ENCODE measurements at places on chromosomes 3 and 15. TPM values are rescaled to one million over a fixed set of nuclear protein-coding genes. Genes with fewer than 3 reads are reported as not detected.

Gene EFCC1
- 0.18 TPM for total RNA-seq

Gene SLC15A2
- total RNA-seq, result 0.75 TPM

Gene CYB561D2
- total RNA-seq, result 18.0 TPM

Gene SLC7A14
- total RNA-seq, result 1.6 TPM

Gene LRRC31
- total RNA-seq, result not detected

Gene SNURF
- total RNA-seq, result 74.3 TPM

Gene FANCD2OS
- not detected for total RNA-seq

Gene SMC4
- total RNA-seq, result 60.0 TPM

Gene CASR
- not detected for total RNA-seq

Gene THPO
- total RNA-seq, result not detected

Gene ISLR
- not detected for total RNA-seq

Gene KBTBD13
- not detected for total RNA-seq

Gene CHRM5
- total RNA-seq, result under 0.01 TPM

Gene TLE3
- 38.7 TPM for total RNA-seq

Gene SLC22A14
- total RNA-seq, result 0.09 TPM

Gene FAM81A
- under 0.01 TPM for total RNA-seq

Gene FOXB1
- not detected for total RNA-seq

Gene DISP2
- 0.18 TPM for total RNA-seq

Gene TNFAIP8L3
- total RNA-seq, result 29.9 TPM

Gene PPP4R2
- 66.3 TPM for total RNA-seq

Gene PDCD10
- total RNA-seq, result 63.4 TPM

Gene LSAMP
- total RNA-seq, result not detected

Gene GNAT1
- total RNA-seq, result not detected

Gene GPR87
- 0.09 TPM for total RNA-seq

Gene CYP1A1
- 5.5 TPM for total RNA-seq

Gene HHLA2
- total RNA-seq, result not detected

Gene CLDN18
- total RNA-seq, result not detected

Gene ACKR4
- 0.18 TPM for total RNA-seq

Gene IFT122
- 16.8 TPM for total RNA-seq

Gene CTXN2
- under 0.01 TPM for total RNA-seq

Gene HIGD2B
- total RNA-seq, result not detected

Gene ESYT3
- 0.09 TPM for total RNA-seq

Gene ZNF774
- total RNA-seq, result 1.0 TPM

Gene SNX33
- total RNA-seq, result 5.8 TPM

Gene CPNE4
- total RNA-seq, result not detected

Gene CHST2
- 19.6 TPM for total RNA-seq

Gene GALK2
- 43.7 TPM for total RNA-seq

Gene FRMD5
- 11.7 TPM for total RNA-seq

Gene STRIT1
- not detected for total RNA-seq

Gene CIB1
- 41.0 TPM for total RNA-seq

Gene REC114
- total RNA-seq, result not detected

Gene SH3GL3
- under 0.01 TPM for total RNA-seq

Gene ANKRD34C
- total RNA-seq, result not detected

Gene ADAMTS17
- 0.75 TPM for total RNA-seq

Gene DZIP1L
- total RNA-seq, result 15.2 TPM

Gene PRSS50
- not detected for total RNA-seq

Gene CHRNB4
- total RNA-seq, result not detected

Gene SPATA12
- 0.18 TPM for total RNA-seq

Gene WNT7A
- not detected for total RNA-seq

Gene SAMD7
- total RNA-seq, result not detected

All from endothelial cell of coronary artery (primary cell).